T-helper 9 cell (primary cell): ENCODE measurements at places on chromosomes 11 and 22.

DNA sequence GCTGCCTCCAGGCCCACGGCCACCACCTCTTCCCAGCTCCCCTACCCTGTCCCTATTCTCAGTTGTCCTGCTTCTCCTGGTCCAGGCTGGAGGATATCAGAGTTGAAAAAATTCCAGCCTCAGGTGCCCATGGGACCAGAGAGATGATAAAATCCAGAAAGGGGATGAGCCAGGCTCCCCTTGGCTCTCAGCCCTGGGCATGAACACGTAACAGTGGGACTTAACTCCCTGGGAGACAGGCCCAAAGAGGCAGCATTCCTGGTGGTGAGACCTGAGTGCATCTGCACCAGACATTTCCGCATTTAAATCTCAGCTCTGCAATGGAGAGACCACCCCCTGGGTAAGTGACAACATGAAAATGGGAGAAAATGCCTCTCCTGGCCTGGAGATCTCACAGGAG lies 10.4 kb upstream of the SLC39A13 start:
- DNase-seq: no peak

- DNase-seq: no peak
These were observed 2.2 kb upstream of the TM7SF2 start for GRCh38 chr11:65109231-65110198.

DNA sequence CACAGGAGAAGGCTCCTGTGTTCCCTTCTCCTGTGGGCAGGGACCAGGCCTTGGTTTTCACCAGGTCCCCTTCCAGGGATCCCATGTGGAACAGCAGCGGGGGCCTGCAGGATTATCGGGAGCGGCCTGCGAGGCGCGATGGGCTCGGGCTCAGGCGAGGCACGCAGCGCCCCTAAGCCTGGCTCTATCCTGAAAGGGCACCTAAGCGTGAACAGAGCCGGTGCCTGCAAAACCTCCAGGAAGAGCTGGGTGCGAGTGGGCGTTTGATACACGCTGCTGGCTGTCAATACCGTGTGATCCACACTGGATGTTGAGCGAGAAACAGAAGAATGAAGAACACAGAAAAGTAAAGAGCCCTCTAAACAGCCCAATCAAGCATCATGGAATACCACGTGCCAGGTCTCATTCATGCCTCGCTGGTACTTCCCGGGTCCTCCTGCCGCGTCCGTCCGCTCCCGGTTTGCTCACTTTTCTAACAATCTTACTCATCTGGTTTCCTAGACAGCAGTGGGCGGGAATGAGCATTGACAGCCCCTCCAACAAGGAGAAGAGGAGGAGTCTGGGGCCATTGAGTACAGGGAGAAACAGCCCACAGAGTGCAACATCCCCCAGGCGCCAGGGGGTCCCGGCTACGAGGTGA lies 12.5 kb downstream of the OSBPL5 start:
- no peak for DNase-seq

DNA sequence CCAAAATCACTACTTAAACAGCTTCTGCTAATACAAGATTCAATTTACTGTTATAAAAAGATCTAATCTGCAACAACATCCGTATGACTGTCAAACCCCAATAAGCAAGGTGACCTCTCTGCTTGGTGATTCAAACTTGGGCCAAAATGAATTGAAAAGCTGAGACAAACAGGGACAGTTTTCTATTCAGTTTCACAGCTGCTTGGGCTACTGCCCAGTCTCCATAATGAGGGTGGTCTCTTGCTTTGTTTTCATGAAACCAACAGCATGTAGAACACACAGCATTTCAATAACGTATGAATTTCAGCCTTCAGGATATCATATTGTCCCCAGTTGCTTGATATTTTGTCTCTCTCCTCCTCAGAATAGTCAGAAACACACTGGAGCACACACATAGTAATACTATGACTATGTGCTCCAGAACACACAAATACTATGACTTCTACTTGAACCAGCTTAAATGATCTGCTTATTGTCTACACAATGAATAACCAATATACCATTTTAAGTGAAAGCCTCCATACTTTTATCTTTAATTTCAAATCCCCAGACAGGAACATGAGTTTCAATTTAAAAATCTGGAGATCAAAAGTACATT lies 285.0 kb downstream of the TTC28 start:
- no peak for DNase-seq

- no peak for DNase-seq
These were observed 3.8 kb upstream of the CBLIF start for GRCh38 chr11:59849129-59849528.

- no peak for DNase-seq
These were observed 255.5 kb downstream of the TENM4 start for GRCh38 chr11:79185351-79185750.

GRCh38 chr11:107962181-107962580 lies 33.9 kb downstream of the RAB39A start:
- DNase-seq: no peak

GRCh38 chr11:6719576-6719975 lies 36.4 kb upstream of the MRPL17 start:
- DNase-seq: no peak

- peak; percentile 59 for DNase-seq
These were observed 13.1 kb downstream of the B3GNT6 start for GRCh38 chr11:77047007-77047927.

GRCh38 chr11:17423533-17424310 lies 35.3 kb upstream of the KCNJ11 start:
- DNase-seq: no peak

- no peak for DNase-seq
These were observed 155.5 kb upstream of the DDI1 start for GRCh38 chr11:103880968-103881367.

DNA sequence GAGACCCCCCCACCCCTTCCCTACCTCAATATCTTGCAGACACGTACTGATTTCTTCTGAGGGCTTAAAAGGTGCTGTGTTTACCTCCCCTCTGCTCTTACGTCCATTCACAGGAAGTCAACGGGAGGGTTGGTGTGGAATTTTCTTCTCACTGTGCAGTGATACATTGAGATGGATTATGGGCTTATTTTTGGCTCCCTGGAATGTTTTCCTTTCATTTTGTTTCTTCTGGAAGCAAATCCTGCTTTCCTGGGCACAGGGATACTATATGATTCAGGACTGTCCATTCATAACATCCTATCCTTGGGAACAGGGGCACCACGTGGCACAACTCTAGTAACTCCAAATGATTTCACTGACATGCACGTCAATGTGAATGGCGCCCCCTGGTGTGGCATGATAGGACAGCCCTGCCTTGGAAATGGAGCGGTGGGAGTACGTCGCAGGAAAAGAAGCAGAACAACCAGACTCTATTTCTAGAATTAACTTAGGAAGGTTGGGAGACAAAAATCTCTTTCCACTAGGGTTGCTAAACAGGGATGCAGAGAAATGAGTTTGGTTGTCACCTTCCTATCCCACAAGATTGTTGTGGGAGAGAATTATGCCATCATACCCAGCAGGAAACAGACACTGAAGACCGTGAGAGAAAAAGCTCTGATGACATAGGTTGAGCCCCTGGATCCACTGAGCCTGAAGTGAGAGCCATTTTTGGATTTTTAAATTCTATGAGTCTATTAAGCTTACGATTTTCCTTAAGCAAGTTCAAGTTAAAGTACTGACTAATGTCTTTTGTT lies 146.5 kb upstream of the RAG2 start:
- peak; percentile 52 for DNase-seq

DNA sequence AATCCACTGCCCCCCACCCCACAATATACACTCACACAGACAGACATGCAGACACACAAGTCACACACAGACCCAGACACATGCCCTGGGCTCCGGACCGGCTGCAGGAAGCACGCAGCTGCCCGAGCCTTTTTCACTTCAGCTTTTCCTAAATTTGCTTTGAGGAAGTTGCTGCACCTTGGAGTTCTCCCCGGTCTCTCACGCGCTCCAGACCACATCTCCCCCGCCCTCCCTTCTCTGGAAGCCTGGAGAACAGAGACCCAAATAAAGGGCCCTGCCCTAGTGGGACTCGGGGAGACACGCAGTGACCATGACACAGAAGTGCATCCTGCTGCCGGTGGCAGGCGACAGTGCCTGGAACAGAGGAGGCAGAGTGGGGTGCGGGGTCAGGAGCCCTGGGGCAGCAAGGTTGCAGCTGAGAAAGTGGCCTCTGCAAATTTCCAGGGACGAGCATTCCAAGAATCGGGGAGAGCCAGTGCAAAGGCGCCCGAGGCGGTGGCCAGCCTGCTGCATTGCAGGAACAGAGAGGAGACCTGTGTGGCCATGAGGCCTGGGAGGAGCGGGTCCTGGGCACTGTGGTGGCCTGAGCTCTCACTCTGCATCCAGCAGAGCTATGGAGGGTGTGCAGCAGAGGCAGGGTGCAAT lies 19.1 kb downstream of the RPL3 start:
- DNase-seq: no peak

GRCh38 chr22:22357024-22357883 lies 112.7 kb downstream of the VPREB1 start:
- DNase-seq: peak; percentile 65

- no peak for DNase-seq
These were observed 9.2 kb upstream of the RBMXL2 start for GRCh38 chr11:7079545-7080135.

DNA sequence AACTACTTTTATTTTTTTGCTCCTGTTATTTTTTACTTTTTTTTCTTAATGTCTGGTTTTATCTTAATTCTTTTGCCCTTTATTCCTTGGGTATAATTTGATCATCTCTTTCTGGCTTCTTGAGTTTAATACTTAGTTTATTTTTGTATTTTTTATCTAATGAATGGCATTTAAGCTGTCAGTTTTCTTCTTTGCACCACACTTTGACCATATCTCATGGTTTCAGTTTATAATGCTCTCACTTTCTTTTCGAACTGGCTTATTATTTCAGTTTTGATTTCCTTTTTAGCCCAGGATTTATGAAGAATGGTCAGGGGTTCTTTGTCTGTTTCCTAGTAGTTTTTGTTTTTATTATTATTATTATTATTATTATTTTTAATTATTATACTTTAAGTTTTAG lies 48.3 kb downstream of the QSER1 start:
- DNase-seq: no peak

GRCh38 chr11:94325681-94326080 lies 21.3 kb downstream of the IZUMO1R start:
- peak; percentile 22 for DNase-seq

DNA sequence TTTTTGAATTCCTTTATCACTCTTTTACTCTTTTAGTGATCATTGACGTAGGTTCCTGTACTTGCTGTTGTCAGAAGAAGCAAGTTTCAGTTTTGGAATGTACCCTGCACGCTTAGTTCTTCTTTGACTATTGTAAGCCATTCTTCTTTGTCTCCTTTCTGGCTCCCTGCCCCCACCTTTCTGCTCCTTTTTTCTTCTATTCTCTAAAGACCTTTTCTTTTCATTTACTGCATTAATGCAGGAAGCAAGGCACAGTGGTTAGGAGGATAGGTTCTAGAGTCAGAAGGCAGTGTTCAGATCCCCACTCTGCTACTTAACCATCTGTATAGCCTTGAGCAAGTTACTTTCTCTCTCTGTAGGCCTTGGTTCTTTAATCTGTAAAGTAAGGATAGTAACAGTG lies 33.7 kb upstream of the RAG2 start:
- DNase-seq: no peak

GRCh38 chr11:121575963-121576290 lies 123.2 kb upstream of the SORL1-AS1 start:
- no peak for DNase-seq

- DNase-seq: no peak
These were observed 195.8 kb downstream of the DLG2 start for GRCh38 chr11:85431319-85431718.

- no peak for DNase-seq
These were observed 54.5 kb downstream of the PPME1 start for GRCh38 chr11:74225565-74225964.

- no peak for DNase-seq
These were observed 543.2 kb upstream of the CCDC179 start for GRCh38 chr11:23403210-23404185.

DNA sequence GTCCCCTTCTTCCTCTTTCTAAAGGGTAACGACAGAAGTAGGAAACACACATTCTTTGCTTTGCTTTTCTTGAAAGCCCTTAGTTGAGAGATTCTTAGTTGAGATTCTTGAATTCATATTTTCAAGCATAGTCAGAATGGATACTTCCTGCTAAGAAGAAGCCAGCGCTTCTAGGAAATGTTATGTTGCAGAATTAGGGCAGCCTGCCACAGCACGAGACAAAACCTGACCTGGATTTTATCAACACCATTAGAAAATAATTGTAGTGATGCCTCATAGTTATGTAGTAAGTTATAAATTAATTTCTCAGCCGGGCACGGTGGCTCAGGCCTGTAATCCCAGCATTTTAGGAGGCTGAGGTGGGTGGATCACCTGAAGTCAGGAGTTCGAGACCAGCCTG lies 37.9 kb upstream of the NUP160 start:
- DNase-seq: no peak

GRCh38 chr22:32854351-32854804 lies 52.9 kb downstream of the TIMP3 start:
- DNase-seq: no peak

DNA sequence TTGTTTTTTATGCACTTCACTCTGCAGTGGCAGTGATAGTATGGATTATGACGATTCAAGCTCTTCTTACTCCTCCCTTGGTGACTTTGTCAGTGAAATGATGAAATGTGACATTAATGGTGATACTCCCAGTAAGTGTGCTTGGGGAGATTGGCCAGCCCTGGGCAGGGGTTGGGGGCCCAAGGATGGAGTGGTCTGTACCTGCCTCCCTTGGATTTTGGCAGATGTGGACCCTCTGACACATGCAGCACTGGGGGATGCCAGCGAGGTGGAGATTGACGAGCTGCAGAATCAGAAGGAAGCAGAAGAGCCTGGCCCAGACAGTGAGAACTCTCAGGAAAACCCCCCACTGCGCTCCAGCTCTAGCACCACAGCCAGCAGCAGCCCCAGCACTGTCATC lies 14.2 kb downstream of the MADD start:
- no peak for DNase-seq

GRCh38 chr22:32628628-32629572 lies 154.3 kb downstream of the FBXO7 start:
- DNase-seq: no peak

GRCh38 chr22:46269564-46269963 lies 1.8 kb downstream of the TTC38 start:
- no peak for DNase-seq

DNA sequence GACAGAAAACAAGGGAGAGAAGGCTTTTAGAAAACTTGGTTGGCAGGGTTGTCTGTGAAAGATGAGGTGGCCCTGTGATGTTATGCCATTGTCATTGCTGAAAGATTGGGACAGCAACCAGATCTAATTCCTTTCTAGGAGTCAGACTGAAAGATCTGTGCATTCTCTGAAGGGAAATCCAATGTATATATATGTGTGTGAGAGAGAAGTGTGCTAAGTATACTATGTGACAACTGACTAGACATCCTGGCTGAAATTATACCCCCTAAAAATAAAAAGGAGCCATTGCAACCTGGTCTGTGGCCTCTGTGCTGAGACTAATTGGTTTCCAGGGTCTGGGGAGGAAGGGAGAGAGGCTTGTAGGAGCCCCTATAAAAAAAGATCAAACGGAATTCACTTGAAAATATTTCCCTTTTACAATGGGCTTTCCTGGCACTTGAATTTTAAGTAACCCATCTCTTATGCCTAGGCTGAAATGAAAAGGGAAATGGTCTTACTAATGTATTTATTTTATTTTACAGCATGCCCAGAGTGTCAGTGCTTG lies 1.2 kb upstream of the MPPED2 start:
- DNase-seq: no peak
